Activated CD8-positive, alpha-beta T cell treated with anti-CD3 and anti-CD28 coated beads, Interleukin-2, amount 10 ng/mL, durations not matched to agents 7 days and 5 days (primary cell): ENCODE measurements at places on chromosomes 13 and 19. TPM values are rescaled to one million over a fixed set of nuclear protein-coding genes. Genes with fewer than 3 reads are reported as not detected.

The PLPP2 gene
- not detected for total RNA-seq

The LRG1 gene
- total RNA-seq = not detected

The ATP1A3 gene
- 2.3 TPM for total RNA-seq

The KLHL1 gene
- not detected for total RNA-seq

The VSTM1 gene
- not detected for total RNA-seq

The ZNF426 gene
- 14.6 TPM for total RNA-seq

The GJB2 gene
- total RNA-seq = 0.26 TPM

The TTC9B gene
- not detected for total RNA-seq

The ACP7 gene
- not detected for total RNA-seq

The FPR2 gene
- total RNA-seq = not detected

The KBTBD6 gene
- 6.0 TPM for total RNA-seq

The CEACAM7 gene
- not detected for total RNA-seq

The PSG6 gene
- total RNA-seq = not detected

DNA sequence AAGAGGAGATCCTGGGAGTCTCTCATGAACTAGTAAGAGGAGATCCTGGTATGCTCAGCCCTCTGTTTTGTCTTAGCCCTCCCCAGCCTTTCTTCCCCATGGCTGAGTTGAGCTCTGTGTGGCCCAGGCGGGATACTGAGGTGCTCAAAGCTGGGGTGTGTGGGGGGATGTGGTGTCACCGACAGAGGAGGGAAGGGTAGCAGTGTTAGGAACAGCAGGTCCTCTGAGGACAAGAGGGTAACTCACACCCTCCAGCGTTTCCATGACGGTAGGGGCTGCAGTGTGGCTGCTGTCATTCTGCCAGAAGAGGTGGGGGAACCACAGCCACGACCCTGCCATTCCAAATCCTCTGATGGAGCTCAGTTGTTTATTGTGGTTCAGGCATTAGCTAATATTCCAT lies 691 bp downstream of the KIR2DL4 start:
- no peak for DNase-seq

DNA sequence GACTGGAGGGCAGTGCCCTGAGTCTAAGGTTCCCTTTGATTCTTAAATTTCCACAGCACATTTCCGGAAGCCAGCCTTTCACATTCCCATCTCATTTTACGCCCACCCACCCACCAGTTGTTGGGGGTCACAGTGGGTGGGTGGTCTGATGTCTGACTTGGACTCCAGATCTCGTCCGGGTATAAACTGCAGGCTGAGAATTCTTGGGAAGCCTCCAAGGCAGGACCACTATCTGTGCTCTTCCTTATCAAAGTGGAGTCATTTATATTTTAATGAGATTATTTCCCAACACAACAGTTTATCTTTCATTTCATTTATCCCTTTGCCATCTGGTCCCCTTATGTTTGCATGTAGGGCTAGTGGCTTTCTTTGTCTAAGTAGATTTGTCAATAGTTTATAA lies 3.6 kb upstream of the FAM124A start:
- no peak for DNase-seq

GRCh38 chr13:95235199-95235756 lies 66.0 kb downstream of the ABCC4 start:
- no peak for DNase-seq

- DNase-seq = no peak
Measured at GRCh38 chr13:111917901-111918300, 149.0 kb upstream of the SOX1 start.

DNA sequence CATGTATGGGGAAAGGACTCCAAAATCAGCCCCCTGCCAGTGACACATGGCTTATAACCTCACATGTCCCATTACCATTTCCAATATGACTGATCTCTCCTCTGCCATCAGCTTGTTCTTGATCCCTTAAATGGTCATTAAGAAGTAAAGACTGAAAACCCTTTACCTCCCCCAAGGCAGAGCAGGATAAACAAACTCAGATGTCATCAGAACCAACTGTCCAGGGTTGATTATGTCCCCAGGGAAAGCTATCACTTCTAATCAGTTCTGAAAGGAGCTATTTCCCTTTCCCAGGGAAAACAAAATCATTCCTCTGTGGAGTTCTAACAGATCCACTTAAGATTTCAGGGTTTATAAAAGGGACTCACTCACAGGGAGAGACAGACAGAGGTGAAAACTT lies 350.9 kb downstream of the SUCLA2 start:
- no peak for DNase-seq

DNA sequence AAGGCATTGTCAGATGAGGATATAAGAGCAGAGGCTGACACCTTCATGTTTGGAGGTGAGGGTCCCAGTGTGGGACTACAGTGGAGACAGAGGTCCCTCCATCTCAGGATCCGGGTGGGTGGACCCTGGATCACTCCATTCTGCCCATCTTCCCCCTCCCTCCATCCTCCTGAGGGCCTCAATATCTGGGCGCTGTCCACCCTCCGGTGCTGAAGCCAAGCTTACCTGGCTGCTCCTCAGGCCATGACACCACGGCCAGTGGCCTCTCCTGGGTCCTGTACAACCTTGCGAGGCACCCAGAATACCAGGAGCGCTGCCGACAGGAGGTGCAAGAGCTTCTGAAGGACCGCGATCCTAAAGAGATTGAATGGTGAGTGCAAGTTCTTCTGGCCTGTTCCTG lies 11.9 kb downstream of the CYP4F12 start:
- DNase-seq = peak; percentile 35

DNA sequence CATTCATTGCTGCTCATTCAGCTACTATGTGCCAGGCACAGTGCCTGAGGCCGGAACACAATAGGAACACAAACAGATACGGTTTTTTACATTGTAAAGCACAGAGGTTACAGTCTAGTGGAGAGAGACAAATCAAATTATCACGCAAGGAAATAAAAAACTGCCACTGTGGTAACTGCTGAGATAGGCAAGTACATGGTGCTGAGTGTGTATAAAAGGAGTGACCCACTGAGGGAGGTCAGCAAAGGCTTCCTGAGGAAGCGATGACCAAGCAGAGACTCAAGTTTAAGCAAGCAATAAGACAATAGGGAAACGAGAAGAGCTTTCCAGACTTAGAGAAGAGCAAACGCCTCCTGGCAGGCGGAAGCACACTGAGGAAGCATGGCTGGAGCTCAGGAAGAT lies 56.4 kb downstream of the NUFIP1 start:
- DNase-seq = no peak

DNA sequence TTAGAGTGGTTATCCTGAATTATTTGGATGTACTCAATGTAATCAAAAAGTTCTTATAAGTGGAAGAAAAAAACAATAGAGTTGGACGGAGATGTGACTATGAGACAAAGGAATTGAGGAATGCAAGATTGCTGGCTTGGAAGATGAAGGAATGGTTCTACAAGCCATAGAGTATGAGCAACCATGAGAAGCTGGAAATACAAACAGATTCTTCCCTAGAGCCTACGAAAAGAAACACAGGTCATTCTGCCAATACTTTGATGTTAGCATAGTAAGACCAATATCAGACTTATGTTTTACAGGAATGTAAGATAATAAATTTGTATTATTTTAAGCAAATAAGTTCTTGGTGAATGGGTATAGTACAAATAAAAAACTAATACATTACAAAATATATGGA lies 249.2 kb downstream of the DIAPH3 start:
- DNase-seq = no peak

DNA sequence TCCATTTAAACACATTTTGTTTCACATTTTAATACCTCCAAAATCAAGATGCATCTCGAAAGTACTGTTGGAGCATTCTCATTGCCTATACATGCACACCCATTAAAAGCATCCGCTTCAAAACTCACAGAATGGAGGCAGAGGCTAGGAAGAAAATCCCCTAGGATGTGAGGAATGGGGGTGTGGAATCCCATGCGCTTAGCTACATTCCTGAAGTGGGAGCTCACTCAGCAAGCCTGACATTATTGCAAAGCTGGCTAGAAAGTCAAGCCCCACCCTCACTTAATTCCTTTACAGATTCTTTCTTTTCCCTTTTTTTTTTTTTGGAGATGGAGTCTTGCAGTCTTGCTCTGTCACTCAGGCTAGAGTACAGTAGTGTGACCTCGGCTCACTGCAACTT lies 4.6 kb upstream of the FAM32A start:
- DNase-seq = no peak

- no peak for DNase-seq
Measured at GRCh38 chr13:21894091-21894490, 223.2 kb downstream of the FGF9 start.

DNA sequence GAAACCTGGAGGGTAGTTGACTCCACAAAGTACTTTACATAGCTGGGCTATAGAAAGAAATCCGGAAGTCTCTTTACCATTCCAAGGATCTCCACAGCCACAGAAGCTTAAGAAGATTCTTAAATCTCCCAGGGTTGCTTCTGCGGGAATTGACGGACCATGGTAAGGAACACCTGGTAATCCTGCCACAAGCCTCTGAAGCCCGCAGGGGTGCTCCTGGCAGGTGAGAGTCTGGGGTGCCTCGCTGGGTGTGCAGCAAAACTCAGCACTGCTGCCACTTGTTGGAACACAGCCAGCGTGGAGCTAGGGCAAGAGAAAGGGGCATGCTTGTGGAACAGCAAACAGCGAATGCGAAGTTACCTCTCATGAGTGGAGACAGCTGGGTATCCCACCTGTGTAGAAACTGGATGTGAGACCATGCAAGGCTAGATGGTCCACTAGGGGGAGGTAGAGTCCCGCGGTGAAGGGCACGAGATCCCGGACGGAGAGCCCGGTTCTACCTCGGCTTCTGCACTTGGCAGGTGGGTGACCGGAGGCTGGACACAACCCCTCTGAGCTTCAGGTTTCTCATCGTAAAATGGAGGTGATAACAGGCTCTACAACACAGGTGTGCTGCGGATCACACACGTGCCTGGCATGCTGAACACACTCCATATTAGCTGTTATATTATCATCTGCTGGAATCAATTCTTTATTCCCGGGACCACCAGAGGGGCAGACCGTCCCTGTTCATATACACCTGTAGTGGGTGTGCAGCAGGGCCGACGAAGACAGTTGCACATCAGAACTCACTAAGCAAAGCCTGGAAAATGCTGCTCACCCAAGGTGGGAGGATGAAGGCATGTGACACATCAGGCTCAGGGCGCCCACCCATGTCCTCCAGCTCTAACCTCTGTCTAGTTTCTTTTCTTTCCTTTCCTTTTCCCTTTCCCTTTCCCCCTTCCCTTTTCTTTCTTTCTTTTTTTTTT lies 24.1 kb upstream of the UBAC2 start:
- peak; percentile 88 for DNase-seq

DNA sequence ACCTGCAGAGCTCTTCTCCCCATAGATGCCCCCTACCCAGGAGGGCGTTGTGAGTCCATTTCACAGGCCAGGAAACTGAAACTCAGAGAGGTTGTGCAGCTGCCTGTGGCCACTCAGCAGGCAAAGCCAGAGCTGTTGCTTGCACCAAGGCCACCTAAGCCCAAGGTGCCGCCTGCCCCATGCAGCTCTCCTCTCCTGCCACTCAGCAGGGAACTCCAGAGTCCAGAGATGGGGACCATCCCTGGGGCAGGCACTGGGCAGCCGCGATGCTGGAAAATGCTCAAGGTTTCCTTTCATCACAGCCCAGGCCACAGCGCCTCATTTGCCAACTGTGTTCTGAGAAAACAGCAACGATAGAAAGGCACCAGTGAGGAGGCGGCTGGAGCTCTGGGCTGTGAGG lies 41.0 kb upstream of the PEPD start:
- DNase-seq = no peak

- peak; percentile 57 for DNase-seq
Measured at GRCh38 chr19:39335168-39335548, 685 bp downstream of the GMFG start.

DNA sequence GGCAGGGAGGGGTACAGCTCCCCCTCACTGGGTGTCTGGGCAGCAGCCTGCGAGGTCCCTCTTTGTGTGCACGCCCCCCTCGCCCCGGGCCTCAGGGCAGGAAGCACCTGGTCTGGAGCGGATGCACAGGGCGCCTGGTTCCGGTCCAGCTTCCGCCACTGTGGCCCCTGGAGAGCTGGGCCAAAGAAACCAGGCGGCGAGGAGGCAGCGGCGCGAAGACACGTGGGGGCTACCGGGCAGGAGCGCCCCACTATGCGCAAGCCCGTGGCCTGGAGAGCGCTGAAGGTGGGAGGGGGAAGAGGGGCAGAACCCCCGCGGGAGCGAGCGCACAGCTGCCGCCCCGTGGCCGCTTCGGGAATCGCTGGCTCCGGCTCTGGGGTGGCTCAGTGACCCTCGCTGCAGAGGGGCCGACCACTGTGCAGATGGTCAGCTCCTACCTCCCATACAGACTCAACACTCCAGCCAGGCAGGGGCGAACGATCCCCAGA lies 1.7 kb upstream of the LYL1 start:
- peak; percentile 75 for DNase-seq

DNA sequence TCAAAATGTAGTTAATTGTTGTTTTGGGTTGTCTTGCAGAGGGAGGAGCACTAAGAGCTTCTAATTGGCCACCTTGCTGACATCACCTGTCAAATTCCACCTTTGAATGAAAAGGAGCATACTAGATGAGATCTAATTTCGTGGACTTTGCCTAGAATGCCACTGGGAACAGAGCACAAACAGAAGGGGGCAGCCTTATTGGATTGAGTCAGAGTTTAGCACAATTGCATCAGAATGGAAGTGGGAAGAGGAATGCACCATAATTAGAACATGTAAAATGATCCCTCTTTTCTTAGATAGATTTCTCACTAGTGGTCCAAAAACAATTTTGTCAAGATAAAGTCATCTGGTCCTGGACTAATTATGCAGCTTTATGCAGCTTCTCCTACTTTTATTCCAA lies 1552.2 kb downstream of the PCDH9 start:
- DNase-seq = no peak

DNA sequence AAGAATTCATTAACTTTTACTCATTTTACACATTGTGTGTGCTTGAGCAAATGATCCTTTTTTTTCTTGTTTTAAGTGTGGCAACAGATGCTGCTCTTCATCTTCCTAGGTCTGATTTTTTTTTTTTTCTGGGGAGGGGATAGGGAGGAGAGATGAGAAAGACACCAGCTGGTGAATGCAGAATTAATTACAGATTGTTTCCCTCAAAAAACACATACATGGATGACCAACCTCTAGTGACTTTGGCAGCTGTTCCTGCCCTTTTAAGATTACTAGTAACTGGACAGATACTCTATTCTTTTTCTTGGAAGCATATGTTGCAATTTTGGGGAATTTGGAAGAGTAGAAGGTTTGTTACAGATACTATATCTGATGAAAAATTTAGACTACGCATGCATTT lies 103.6 kb upstream of the MYO16 start:
- no peak for DNase-seq

DNA sequence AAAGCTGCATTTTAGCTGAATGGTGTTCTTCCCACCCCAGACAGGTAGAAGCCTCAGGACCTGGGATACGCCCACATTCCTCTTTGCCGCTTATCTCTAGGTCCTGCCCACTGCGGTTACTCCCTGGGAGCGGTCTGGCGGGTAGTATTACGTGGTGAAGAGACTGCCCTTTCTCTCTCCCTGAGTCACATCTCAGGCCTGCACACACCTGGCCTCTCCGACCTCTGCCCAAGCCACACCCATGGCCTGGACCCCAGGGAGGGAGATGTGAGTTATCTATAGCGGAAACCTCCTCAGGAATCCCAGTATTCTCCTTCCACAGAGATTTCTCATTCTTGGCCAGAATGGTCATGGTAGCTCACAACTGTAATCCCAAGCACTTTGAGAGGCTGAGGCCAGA lies 17.3 kb downstream of the RHPN2 start:
- no peak for DNase-seq
